ENCODE measurements at places on chromosomes 2 and 18.
A peak's percentile ranks its signal among the peaks of the same experiment; 100 is the strongest.

- no peak for DNase-seq
Observed at GRCh38 chr2:201151127-201151981, 31.6 kb upstream of the CASP10 start.

DNA sequence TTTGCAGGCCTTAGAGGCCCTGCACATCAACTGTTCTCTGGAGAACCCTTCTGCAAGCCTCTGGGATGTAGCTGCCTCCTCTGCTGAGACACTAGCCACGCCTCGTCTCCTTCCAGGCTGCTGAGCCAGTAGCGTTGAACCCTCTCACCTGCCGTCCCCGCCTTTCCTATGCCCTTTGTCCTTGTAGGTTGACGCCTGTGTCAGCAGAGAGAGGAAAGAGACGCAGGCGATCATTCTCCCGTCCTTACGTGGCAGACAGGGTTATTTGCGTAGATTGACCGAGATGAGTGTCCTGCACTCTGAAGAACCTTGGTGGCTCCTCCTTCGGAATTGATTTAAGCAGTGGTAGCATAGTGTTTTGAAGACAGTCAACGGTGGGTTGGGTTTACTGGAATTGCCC, 27.8 kb downstream of the ID2 start:
- no peak for DNase-seq

- DNase-seq, result no peak
Observed at GRCh38 chr18:61729322-61729721, 163.5 kb downstream of the RNF152 start.

DNA sequence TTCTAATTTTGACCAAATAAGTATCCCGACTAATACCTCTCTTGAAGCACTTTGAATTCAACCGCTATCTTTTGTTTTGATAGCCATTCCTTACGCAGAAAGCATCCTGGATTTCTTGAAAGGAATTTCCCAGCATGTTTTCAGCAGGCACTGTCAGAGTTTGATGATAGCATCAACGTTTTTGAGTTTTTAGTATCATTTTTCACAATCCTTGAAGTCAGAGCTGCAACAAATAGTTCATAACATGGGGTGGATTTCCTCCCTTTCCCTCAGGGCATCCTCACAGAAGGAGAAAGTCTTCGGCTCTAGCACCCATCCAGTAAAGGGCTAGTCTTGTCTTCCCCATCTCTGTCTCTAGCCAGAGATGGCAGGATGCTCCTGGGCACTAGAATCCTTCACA, 46.2 kb downstream of the ANKRD44 start:
- DNase-seq, result no peak

DNA sequence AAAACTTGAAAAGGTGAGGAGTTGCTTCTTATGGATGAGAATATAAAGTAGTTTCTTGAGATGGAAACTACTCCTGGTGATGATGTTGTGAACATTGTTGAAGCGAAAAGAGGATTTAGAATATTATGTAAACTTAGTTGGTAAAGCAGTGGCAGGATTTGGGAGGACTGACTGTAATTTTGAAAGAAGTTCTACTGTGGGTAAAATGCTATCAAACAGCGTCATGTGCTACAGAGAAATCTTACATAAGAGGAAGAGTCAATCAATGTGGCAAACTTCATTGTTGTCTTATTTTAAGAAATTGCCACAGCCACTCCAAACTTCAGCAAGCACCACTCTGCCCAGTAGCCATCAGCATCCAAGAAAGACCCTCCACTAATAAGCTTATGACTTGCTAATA, 112.9 kb upstream of the ZEB2 start:
- DNase-seq, result no peak

DNA sequence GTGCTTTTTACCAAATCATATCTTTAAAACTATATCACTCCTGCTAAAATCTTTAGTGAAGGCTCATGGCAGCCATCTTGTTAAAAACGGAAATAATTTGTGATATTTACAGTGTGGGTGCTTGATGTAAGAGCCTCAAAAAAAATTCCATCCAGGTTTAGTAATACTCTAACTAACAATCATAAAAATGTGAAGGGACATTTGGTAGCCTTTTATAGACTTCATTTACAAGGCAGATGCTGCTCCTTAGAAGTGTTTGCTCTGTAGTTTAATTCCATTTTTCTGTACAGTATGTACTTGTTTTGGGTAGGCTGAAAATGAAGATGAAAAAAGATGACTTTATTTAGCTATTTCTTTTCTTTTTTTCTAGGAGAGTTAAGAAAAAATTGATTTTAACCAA, 525.0 kb downstream of the ZEB2 start:
- no peak for DNase-seq

- peak; percentile 57 for DNase-seq
Observed at GRCh38 chr18:9147440-9148202, 11.0 kb downstream of the ANKRD12 start.

DNA sequence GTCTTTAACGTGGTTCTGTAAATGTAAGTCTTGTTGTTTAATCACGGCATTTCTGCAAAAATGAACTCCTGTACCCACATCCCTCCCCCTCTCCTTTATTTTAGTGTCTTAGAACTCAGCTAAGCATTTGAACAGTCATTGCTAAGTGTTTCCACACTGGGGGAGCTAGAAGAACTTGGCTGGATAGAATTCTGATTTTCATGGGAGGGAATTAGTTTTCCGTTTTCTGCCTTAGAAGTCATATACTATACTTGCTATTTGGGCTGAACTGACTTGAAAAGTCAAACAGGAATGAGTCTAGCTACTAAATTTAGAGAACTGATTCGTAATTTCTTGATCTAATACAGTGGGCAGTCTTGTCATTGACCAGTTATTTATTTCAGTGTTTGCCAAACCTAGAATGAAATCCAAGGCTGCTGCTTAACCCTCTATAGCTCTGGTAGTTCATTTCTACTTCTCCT, 61.1 kb downstream of the FMNL2 start:
- DNase-seq, result no peak

DNA sequence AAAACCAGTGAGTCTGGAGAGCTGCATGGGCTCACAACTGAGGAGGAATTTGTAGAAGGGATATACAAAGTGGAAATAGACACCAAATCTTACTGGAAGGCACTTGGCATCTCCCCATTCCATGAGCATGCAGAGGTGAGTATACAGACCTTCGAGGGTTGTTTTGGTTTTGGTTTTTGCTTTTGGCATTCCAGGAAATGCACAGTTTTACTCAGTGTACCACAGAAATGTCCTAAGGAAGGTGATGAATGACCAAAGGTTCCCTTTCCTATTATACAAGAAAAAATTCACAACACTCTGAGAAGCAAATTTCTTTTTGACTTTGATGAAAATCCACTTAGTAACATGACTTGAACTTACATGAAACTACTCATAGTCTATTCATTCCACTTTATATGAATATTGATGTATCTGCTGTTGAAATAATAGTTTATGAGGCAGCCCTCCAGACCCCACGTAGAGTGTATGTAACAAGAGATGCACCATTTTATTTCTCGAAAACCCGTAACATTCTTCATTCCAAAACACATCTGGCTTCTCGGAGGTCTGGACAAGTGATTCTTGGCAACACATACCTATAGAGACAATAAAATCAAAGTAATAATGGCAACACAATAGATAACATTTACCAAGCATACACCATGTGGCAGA, 3.6 kb downstream of the TTR start:
- DNase-seq, result no peak

GRCh38 chr18:28905509-28905908, 728.6 kb upstream of the CDH2 start:
- no peak for DNase-seq

DNA sequence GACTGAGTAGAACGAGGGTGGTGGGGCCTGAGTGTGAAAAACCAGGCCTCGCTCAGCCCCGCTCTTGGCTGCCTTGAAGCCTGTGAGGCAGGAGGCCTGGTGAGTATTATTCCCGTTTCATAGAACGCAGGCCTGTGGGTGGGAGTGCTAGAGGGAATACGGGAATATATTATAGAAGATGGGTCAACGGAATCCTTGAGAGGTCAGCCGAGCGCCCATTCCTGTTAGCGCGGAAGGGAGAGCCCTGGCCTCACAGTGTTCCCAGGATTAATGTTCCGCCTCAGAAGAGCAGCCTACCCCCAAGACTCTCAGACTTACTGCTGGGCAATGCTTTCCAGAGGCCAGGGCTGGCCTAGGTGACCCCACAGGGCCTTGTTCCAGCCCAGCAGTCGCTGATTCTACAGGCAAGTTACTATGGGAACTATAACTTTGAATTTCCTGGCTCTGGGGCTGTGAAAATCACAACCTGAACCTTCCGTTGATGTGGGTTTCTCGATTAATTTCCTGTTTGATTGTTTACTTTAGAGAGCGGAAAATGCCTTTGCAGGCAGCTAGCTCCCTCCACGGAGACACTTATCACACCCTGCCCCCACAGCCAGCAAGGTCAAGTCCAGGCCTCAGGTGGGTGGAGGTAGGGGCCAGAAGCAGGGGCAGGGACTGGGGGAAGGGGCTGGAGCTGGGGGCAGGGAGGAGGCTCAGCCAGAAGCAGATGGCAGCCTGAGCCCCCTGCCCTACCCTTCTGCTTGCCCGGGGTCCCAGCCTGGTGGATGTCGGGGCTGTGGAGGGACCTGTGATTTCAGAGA, 108.3 kb downstream of the SMAD7 start:
- DNase-seq, result no peak

- DNase-seq, result peak; percentile 21
Observed at GRCh38 chr18:10405816-10406663, 48.4 kb upstream of the APCDD1 start.

DNA sequence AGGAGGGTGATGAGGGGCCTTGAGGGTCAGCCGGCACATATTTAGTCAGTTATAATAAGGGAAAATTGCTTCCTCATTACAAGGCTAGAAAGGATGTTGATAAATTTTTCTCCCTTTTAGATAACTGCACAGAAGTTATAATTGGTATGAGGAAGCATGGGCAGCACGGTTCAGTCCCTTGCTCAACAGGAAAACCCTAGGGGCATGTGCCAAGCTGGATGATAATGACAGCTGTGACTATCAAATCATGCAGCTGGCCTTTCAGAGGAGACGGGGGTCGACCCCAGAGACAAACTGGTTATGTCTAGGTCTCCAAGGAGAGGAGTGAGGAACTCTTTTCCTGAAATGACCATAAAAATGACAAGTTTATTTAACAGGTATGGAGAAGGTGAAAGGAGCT, 448.1 kb upstream of the VRK2 start:
- no peak for DNase-seq

DNA sequence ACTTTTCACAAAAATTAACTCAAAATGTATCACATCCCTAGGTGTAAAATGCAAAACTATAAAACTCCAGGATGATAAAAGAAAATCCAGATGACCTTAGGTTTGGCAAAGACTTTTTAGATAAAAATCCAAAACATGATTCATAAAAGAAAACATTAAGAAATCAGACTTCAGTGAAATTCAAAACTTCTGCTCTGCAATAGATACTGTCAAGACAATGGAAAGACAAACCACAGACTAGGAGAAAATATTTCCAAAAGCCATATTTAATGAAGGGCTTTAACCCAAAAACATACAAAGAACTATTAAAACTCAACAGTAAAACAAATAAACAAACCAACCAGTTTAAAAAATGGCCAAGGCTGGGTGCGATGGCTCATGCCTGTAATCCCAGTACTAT, 173.6 kb upstream of the SPOPL start:
- no peak for DNase-seq
